ENCODE measurements at places on chromosomes 16 and 17.
A peak's percentile ranks its signal among the peaks of the same experiment; 100 is the strongest.

GRCh38 chr17:46769531-46770438 is 48.7 kb downstream of the WNT3 start:
- DNase-seq: no peak

GRCh38 chr17:70205401-70205800 is 36.1 kb downstream of the KCNJ2 start:
- no peak for DNase-seq

DNA sequence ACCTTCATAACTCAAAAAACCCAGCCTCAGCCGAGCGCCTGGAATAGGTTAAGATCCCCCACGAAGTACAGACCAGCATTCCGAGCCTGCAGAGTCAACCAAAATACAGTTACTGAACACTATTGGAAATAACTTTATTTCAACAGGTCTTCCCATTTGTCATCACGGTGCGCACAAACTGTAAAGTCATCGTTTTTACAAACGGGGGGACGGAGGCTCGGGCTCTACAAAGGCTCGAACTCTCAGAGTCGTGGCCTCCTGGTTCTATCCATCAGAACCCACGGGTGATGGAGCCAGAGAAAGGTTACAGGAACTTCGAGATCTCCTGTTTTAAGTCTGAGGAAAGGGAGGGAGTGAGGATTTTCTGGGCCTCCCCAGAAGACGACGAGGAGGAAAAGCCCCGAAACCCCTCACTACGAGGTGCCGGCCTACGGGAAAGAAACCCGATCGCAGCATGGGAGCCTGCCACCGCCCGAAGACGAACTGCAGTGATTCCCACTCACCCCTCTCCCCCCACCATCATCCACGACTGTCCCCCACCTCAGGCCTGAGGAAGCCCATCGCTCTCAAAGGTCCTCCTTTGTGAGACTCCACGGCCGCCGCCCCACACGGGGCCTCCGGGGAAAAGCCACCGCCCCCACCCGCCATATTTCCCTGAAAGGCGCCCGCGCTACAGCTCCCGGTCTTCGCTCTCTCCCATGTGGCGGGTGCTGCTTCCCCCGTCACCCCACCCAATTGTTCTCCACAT is 917 bp downstream of the YWHAE start:
- DNase-seq: peak; percentile 40

- DNase-seq: peak; percentile 97
Measured at GRCh38 chr16:67268136-67268579, 11.2 kb upstream of the PLEKHG4 start.

DNA sequence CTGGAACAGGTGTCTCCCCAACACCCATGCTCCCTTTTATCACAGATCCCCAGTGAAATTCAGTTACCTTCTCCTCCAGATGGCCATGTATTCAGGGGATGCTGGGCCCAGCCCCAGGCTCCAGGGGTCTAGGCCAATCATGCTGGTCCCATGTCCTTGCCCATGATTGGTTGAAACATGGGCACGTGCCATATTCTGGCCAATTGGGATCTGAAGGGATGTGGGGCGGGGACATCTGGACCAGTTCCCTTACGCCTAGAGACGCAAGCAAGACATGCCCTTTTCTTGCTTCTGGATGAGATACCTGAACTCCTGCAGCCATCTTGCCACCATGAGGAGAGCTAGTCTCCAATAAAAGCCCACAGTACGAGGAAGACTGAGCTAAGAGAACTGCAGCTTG is 31.0 kb upstream of the ST6GALNAC1 start:
- no peak for DNase-seq

- DNase-seq: no peak
Measured at GRCh38 chr16:54750249-54750648, 180.4 kb upstream of the IRX5 start.

Data from cardiac muscle cell (in vitro differentiated cells and primary cell).